Natural killer cell treated with Interleukin-12 subunit alpha and Interleukin-12 subunit beta and Interleukin-15 and Interleukin-18, amount 100 ng/mL, for 72 hours (primary cell): ENCODE measurements at places on chromosomes 1 and 21. TPM values are rescaled to one million over a fixed set of nuclear protein-coding genes. Genes with fewer than 3 reads are reported as not detected.

FCER1A gene
- not detected for total RNA-seq

POGZ gene
- total RNA-seq, result 127 TPM

ADAM30 gene
- total RNA-seq, result not detected

SH3D21 gene
- 18.6 TPM for total RNA-seq
